ENCODE measurements at places on chromosomes 13 and 19.

DNA sequence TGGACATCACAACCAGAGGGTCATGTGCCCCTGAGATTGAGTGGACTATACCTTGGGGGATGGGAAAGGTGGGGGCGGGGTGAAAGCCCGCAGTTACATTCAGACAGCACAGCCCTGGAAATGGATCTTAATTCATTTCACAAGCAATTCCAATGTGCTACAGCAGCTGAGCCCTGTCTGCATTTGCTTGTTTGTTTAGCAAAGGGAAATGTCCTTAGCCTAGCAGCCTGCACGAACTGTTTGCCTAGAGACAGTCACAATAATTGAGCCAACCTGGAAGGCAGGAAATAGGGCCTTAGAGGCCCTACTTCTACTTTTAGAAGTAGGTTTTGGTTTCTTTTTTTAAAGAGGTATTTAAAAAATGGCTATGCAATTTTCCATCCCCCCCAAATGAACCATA, 177.3 kb upstream of the KL start:
- DNase-seq: no peak

- no peak for DNase-seq
Observed at GRCh38 chr13:99528547-99528946, 27.3 kb downstream of the TM9SF2 start.

- no peak for DNase-seq
Observed at GRCh38 chr19:6269101-6269886, 10.5 kb downstream of the MLLT1 start.

DNA sequence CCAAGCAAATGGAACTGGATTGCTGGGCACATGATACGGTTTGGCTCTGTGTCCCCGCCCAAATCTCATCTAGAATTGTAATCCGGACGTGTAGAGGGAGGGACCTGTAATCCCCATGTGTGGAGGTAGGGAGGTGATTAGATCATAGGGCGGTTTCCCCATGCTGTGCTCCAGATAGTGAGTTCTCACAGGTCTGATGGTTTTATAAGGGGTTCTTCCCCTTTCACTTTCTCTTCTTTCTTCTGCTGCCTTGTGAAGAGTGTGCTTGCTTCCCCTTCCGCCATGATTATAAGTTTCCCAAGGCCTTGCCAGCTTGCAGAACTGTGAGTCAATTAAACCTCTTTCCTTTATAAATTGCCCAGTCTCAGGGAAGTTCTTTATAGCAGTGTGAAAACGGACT, 32.6 kb upstream of the MTIF3 start:
- DNase-seq: no peak

DNA sequence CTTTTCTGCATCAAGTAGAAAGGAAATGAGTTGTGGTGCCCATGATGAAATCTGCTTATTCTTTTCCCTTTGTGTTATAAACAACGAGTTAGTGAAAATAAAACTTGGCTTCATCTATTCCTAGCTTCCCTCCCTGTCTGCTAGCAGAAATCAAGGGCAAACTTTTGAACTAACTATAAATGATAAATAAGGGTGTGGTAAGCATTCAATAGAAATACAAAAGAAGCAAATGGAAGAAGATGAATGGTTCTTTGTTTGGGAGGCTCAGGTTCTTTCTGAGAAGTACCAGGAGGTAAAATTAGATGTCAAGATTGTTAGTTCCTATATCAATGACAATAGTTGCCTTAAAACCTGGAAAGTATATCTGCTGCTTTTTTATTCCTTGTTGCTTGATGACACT, 275.3 kb upstream of the PRR20A start:
- no peak for DNase-seq

DNA sequence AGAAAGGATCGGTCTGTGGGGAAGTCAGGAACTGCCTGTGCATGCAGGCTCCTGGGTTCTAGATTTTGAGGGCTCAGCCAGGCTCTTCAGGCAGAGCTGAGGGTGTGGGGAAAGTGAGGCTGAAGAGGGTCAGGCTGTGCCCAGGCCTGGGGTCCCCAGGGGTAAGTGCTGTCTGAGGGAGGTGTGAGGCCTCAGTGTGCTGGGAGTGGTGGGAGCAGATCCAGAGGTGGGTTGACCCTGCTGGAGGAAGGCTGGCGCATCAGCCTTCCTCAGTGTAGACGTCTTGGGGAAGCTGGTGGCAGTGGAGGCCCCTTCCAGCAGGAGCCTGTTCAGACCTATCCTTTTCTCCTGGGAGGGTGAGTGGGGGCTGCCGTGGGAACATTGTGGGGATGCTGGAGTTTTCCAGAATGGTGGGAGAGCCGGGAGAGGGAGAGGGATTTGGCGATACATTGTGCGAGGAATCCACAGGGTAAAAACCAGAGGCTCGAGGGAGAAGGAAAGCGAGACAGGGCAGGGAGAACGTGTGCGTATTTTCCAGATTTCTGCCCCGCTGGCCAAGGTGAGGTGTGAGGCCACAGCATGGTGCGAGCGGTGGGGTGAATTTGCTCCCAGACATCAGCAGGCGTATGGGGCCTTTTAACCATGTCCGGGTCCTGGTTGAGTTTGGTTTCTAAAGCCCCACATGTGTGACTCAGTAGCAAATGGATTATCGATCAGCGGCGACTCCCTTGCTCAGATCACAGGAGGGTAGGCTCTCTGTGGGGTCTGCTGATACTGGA, 237.7 kb downstream of the TEX29 start:
- no peak for DNase-seq

DNA sequence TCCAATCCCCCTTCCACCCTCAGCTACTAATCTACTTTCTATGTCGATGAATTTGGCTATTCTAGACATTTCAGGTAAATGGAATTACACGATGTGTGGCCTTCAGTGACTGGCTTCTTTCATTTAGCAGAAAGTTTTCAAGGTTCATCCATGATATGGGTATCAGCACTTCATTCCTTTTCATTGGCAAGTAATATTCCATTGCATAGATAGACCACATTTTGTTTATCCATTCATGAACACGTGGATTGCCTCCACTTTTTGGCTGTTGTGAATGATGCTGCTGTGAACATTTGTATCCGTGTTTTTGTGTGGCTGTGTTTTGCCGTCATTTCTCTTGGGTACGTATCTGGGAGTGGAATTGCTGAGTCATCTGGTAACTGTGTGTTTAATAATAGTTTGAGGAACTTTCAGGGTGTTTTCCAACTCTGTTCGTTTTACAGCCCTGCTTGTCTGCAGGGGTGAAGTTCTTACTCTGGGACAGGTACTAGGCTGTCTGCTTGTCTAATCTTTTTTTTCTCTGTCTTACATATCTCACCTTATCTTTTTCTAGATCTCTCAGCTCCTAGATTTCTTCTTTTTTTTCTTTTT, 32.5 kb downstream of the MARK4 start:
- DNase-seq: no peak

DNA sequence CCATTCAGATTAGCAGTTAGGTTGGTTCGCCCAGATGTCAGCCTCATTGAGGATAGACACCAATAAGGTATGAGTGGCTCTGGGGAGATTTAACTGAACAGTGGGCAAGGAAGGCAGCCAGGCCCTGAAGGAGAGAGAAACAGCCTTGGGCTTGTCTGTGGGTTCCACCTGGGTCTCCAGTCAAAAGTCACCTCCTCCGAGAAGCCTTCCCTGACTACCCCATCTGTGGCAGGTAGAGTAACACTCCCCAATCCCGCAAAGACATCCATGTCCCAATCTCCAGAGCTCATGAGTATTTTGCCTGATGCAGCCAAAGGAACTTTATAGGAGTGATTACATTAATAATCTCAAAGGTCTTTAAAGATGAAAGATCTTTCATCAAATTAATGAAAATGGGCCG, 8.0 kb upstream of the YJU2 start:
- DNase-seq: no peak

DNA sequence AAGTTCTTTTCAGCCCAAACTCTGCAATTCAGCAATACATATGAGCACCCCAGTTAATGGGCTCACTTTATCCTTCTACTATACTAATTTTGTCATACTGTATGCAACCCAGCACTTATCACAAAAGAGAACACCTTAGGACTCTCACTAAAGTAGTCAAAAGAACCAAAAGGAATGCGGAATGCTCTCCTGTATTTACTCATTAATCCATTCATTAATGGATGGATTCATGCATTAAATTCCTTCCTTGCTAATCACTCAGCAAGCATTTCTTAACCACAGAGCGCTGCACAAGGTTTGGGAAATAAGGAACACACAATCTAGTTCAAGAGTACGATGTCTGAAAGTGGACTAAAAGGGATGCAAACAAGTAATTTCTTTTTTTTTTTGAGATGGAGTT, 12.8 kb upstream of the DOCK9 start:
- no peak for DNase-seq

DNA sequence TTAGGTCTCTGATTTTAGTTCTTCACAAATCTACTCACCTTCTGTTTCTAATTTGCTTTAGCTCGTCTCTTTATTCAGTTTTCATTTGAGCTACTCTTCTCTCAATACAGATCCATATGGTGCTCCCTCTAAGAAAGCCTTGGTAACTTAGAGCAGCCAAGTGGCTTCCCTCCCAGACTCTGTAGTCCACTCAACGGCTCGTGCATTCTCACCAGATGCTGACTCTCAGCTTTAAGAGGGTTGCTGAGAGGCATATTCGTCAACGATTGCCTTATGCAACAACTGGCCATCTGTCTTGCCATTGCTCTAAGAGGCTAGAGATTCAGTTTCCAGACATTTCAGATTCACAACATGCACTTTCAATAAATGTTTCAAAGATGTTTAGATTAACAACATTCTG, 785.8 kb upstream of the SLC10A2 start:
- no peak for DNase-seq

- no peak for DNase-seq
Observed at GRCh38 chr13:113888701-113889330, 24.9 kb upstream of the GAS6 start.

DNA sequence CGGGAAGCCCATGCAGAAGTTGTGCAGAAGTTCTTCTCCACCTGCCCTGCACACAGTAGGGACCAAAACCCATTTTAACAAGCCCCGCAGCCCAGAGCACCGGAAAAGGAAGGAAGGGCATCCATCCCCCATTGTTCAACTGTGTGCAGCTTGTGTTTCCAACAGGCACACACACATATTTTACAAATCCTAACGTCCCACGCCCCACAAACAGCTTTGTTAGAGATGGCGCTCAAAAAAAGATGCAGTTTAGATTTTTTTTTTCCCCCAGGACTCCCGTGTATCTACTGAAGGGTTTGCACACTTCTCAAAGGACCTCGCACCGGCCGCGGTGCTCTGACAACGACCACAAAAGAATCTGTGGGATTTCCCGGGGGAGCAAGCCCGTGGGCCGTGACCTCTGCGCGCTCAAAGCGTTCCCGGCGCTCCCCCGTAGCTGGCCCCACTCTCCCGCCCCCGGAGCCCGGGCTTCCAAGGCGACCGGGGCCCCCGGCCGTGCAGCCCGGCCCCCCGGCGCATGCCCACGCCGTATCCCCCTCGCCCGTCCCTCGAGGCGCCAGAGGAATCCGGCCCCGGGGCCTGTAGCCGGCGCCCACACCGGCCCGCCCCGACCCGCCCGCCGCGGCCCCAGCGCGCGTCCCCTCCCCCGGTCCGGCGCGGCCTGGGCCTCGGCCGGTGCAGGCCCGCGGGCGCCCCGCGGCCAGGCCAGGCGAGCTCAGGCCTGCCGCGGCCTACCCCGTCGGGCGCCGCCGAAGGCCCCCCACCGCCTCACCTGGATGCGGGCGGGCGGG, 523 bp downstream of the ELAVL1 start:
- DNase-seq: no peak

DNA sequence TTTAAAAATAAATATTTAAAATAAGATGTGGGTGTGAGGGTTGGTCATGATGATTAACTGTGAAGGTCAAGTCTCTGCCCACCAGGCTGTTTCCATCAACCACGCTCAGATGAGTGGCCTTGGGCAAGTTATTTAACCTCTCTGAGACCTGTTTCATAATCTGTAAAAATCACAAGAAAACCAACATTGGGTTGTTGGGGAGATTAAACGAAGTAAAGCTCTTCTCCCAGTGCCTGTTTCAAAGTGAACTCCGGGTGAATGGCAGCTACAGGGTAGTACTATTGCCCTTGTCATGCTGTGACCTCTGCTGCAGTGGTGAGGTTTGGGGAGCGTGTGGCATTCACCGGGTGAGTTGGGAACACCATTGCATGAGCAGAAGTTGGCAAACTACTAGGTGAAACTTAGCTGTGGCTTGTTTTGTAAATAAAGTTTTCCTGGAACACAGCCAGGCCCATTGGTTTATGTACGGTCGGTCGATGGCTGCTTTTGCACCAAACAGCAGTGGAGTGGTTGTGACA, 153.2 kb downstream of the USP12 start:
- no peak for DNase-seq

DNA sequence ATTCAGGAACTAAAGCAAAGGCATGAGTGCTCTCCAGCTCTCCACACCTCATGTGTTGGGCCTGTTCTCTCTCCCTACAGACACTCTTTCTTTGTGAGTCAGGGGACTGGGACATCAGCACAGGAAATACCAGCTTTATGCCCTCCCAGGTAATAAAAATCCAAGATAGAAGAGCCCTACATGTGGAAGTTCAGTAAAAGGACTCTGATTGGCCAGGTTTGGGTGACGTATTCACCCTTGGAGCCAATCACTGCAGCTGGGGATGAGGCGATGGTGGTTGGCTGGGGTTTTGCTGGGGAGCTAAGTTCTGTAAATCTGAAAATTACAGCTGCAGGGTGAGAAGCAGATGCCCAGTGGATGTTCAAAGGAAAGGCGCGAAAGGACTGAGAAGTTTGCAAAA, 32.5 kb downstream of the CCDC70 start:
- DNase-seq: no peak

DNA sequence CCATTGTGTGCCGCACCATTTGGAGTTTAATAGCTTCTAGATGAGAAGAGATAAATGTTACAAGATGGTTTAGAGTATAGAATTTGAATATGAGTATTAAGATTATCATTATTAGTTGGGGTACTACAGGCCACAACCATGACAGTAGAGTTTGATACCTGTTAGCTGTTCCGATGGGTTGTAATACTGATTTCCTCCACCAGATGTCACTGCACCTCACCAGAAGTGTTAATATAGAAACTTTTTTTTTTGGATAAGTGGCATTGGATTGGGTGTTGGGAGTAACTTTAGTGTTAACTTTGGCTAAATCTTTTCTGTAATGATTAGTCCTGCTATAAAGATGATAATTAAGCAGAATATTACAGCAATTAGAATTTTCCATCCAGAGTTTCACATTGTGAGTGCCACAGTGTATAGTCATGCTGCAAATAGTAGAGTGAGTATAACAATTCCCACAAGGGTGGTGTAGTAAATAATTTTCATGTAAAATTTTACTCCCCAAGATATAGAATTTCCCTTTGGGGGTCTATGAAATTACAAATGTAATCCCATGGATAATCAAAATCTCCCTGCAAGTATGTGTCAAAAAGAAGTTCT, 56.3 kb downstream of the PSG3 start:
- DNase-seq: peak; percentile 27

DNA sequence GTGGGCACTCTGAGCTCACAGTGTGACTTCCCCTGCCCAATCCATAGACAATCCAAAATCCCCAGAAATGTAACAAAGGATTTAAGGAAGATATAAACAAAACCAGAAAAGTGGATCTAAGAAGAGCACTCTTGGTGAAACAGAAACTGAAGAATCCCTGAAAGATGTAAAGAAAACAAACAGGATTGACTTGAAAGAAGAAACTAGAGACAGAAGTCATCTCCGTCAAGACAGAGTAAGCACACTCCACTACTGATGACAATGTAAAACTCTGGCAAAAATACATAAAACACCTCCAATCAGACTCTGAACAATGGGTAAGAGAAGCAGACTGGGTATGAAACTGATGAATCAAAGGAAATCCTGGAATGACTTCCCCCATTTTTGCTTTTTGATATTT, 13.5 kb downstream of the TUBGCP3 start:
- DNase-seq: no peak

GRCh38 chr13:79393564-79394249, 12.3 kb downstream of the RBM26 start:
- DNase-seq: no peak

- DNase-seq: no peak
Observed at GRCh38 chr13:34420702-34421346, 521.2 kb upstream of the NBEA start.

GRCh38 chr19:55071913-55072312, 3.8 kb upstream of the EPS8L1 start:
- DNase-seq: no peak
